ENCODE measurements at places on chromosomes 13 and 19. TPM values are rescaled to one million over a fixed set of nuclear protein-coding genes. Genes with fewer than 3 reads are reported as not detected.
A peak's percentile ranks its signal among the peaks of the same experiment; 100 is the strongest.

- H3K27me3 ChIP-seq: peaks cover 37% of the 10 kb centered on the region
- H3K4me3 ChIP-seq: no peak overlapping the region
- no peaks in the 10 kb centered on the region for H3K36me3 ChIP-seq
- peaks cover 16% of the 10 kb centered on the region for H3K4me1 ChIP-seq
Measured at GRCh38 chr19:48506138-48506733, 5.4 kb downstream of the LMTK3 start.

SLC10A2 gene
- not detected for total RNA-seq

DNA sequence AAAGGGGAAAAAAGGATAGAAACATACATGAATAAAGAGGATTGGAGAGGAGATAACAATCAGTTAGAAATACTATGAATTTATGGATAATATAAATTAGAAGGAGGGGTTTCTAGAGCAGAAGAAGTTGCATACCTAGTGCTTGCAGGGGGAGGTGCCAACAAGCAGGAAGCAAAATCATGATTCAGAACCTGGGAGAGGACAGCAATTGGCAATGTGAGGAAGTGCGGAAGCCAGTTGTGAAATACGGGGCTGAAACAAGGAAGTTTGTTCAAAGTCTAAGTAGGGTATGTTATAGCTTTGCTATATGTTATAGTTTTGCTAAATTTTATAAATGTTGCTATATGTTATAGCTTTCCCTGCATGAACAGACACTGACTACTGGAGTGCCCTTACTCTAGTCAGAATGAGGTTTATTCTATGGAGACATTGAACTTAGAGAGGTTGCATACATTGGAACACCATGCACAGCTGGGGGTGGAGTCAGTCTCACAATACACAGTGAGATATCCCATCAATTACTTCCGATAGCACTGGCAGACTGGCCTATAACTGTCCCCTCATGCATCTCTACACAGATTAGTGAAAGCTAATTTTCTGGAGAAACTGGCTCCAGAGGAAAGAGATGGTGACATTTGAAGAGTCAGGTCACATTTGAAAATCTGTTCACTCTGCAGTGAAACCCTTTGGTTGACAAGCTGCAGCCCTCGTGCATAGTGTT is 92.1 kb downstream of the GPC6 start:
- no peak overlapping the region for H3K27ac ChIP-seq
- H3K4me3 ChIP-seq: no peak overlapping the region
- no peaks in the 10 kb centered on the region for H3K4me1 ChIP-seq
- no peaks in the 10 kb centered on the region for H3K27me3 ChIP-seq
- no peak for DNase-seq
- no peaks in the 10 kb centered on the region for H3K36me3 ChIP-seq

GRCh38 chr19:11279505-11280236 is 16.3 kb upstream of the TSPAN16 start:
- no peaks in the 10 kb centered on the region for H3K27me3 ChIP-seq
- DNase-seq: no peak
- H3K36me3 ChIP-seq: no peaks in the 10 kb centered on the region
- H3K4me3 ChIP-seq: no peak overlapping the region
- H3K27ac ChIP-seq: no peak overlapping the region
- no peaks in the 10 kb centered on the region for H3K4me1 ChIP-seq

GRCh38 chr13:51955281-51955771 is 55.9 kb downstream of the ATP7B start:
- H3K4me1 ChIP-seq: no peaks in the 10 kb centered on the region
- H3K27me3 ChIP-seq: no peaks in the 10 kb centered on the region
- H3K4me3 ChIP-seq: no peak overlapping the region

- no peak for DNase-seq
- H3K4me3 ChIP-seq: no peak overlapping the region
- H3K36me3 ChIP-seq: peaks cover 38% of the 10 kb centered on the region
- no peak overlapping the region for H3K27ac ChIP-seq
- peaks cover 66% of the 10 kb centered on the region for H3K4me1 ChIP-seq
- H3K27me3 ChIP-seq: no peaks in the 10 kb centered on the region
Measured at GRCh38 chr19:6226012-6226411, 53.8 kb downstream of the MLLT1 start.

DNA sequence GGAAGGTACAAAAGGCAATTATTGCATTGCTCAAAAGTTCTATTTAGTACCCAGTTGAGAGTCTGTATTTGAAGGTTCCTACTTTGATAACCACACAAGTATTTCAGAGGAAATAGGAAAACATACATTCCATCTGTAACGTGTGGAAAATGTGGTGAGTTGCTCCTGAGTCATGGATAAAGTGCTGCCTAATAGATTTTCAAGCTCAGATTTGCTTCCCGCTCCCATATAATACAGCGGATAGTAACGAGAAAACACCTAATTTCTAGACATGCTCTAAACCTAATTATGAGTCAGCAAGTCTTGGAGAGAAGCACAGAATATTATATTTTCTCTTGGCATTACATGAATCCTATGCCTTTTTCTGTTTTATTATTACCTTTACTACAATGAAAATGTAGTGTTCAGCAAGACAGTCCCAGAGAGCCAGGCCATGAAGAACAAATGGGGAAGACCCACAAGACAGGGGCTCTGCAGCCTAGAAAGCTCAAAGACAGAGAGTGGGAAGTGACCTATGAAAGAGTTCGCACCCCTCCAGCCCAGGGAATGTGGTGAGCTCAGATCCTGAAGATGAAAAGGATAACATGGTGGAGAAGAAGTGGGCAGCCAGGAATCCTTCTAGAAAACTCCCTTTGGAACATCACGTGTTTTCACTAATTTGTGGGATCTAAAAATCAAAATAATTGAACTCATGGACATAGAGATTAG is 116.1 kb downstream of the STARD13 start:
- peaks cover 29% of the 10 kb centered on the region for H3K36me3 ChIP-seq
- no peak overlapping the region for H3K27ac ChIP-seq
- no peak overlapping the region for H3K4me3 ChIP-seq

GRCh38 chr13:113802090-113802531 is 43.1 kb downstream of the TMEM255B start:
- peaks cover 11% of the 10 kb centered on the region for H3K27me3 ChIP-seq
- no peak overlapping the region for H3K4me3 ChIP-seq
- H3K36me3 ChIP-seq: no peaks in the 10 kb centered on the region

GRCh38 chr13:79429309-79429708 is 23.3 kb upstream of the RBM26 start:
- no peak overlapping the region for H3K27ac ChIP-seq
- H3K27me3 ChIP-seq: no peaks in the 10 kb centered on the region
- no peak overlapping the region for H3K4me3 ChIP-seq

DNA sequence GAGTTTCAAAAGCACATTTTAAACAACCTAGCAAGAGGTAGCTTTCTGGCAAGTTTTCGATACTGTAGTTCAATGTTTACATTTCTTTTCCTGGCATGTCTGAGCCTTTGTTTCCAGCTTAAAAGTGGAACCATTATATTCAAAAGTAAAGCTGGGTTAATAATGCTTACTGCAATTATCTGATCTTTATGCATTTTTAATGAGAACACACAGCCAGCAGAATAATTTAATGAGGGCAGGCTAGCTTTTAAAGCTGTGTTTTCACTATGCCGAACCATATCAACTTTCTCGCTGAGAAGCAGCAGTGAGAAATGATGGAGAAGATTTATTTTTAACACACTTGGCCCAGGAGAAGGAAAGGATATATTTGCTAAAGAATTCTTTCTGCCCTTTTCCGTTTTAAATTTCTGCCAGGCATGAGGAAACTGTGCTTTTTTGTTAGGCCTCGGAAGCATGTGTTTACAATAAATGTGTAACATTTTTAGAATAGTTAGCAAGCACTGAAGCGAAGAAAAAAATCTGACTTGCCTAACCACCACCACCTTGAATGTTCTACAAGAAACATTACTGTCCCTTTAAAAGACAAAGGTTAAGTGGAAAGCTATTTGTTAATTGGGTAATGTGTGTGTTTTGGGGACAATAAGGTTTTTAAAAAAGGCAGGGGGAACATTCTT is 1.0 kb downstream of the MBNL2 start:
- H3K27ac ChIP-seq: no peak overlapping the region
- peaks cover 41% of the 10 kb centered on the region for H3K4me1 ChIP-seq
- H3K27me3 ChIP-seq: no peaks in the 10 kb centered on the region
- H3K4me3 ChIP-seq: peak overlapping the region; percentile 64
- H3K36me3 ChIP-seq: no peaks in the 10 kb centered on the region

GRCh38 chr13:48297131-48297786 is 6.3 kb upstream of the RB1 start:
- no peak for DNase-seq
- H3K4me3 ChIP-seq: no peak overlapping the region
- H3K27ac ChIP-seq: no peak overlapping the region
- H3K27me3 ChIP-seq: no peaks in the 10 kb centered on the region

DNA sequence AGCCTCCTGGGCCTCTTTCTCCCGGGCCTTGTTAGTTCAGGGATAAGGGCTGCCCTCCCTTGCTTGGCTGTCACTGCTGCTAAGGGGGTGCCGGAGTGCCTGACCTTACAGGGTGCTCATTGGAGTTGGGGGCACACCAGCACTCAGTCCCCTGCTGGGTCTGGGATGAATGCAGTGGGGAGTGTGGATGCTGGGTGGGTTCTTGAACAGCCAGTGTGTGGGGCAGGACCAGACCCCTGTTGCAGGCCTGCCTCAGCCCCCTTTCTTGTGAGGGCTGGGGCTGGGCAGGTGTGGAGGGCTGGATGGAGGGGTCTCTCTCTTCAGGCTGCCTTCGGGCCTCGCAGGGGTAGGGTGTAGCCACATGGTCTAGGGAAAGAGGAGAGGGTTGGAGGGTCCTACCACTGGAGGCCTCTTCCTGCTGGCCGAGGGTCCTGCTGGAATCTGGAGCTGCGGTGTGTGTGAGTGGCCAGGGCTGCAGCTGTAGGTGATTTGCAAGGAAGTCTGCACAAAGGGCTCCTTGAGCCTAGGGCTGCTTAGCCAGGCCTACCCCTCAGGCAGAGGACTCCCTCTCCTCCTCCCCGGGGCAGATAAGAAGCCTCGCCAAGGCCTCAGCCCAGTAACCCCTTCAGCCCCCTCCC is 3.2 kb downstream of the CEBPA start:
- H3K4me1 ChIP-seq: peaks cover 51% of the 10 kb centered on the region
- no peaks in the 10 kb centered on the region for H3K36me3 ChIP-seq
- H3K27ac ChIP-seq: peak overlapping the region; percentile 2
- H3K27me3 ChIP-seq: peaks cover 31% of the 10 kb centered on the region

DNA sequence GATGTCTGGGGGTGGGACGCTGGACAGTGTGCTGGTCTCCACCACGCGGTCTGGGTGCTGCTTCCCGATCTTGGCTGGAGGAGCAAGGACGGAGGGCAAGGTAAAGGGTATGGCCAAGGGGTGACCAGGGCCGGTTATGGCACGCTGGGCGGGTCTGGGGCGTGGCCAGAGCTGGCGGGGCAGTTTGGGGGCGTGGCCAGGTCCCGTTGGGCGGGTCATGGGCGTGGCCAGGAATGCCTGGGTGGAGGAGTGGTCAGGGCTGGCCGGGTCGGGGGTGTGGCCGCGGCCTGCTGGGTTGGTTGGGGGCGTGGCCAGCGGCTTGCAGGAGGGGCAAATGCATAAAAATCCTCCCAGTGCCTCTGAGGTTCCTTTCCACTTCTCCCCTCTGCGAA is 19.2 kb downstream of the GPX4 start:
- no peaks in the 10 kb centered on the region for H3K27me3 ChIP-seq
- H3K27ac ChIP-seq: no peak overlapping the region
- no peak overlapping the region for H3K4me3 ChIP-seq

Data from stomach (tissue), 19 donors.